ENCODE measurements at places on chromosomes 11 and 22.

DNA sequence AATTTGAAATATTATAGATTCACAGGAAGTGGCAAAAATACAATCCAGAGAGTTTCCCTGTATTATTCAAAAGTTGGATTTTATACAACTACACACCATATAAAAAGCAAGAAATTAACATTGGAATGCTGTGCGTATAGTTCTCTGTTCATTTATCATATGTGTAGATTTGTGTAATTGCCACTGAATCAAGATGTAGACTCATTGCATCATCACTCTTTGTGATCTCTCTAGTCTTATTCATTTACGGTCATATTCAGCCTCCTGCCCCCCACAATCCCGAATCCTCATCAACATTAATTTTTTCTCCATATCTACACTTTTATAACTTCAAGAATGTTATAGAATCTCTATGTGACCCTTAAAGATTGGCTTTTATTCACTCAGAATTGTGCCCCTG, 390.6 kb upstream of the B3GAT1 start:
- no peak for DNase-seq

- DNase-seq = no peak
Observed at GRCh38 chr22:39431821-39432251, 25.0 kb upstream of the MGAT3 start.

GRCh38 chr11:8709002-8709672, 26.5 kb downstream of the RPL27A start:
- DNase-seq = no peak

DNA sequence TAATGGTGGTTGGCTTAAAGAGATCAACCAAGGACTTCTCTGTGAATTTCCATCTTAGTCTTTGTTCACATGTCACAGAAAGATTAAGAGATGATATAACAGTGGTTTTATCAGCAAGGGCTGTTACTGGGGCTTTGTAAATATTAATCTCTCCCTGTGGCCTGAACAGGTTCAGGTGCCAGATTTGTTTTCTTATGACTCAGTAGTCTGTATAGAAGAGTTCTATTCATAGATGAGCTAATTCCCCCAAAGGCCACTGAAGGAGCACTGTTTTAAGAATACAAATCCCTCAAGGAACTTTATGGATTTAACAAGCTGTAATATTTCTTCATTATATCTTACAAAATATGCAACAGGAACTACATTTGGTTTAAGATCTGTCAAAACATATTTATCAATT, 50.4 kb downstream of the TCP11L1 start:
- DNase-seq = no peak

GRCh38 chr11:37336401-37336800, 738.4 kb upstream of the RAG2 start:
- no peak for DNase-seq

DNA sequence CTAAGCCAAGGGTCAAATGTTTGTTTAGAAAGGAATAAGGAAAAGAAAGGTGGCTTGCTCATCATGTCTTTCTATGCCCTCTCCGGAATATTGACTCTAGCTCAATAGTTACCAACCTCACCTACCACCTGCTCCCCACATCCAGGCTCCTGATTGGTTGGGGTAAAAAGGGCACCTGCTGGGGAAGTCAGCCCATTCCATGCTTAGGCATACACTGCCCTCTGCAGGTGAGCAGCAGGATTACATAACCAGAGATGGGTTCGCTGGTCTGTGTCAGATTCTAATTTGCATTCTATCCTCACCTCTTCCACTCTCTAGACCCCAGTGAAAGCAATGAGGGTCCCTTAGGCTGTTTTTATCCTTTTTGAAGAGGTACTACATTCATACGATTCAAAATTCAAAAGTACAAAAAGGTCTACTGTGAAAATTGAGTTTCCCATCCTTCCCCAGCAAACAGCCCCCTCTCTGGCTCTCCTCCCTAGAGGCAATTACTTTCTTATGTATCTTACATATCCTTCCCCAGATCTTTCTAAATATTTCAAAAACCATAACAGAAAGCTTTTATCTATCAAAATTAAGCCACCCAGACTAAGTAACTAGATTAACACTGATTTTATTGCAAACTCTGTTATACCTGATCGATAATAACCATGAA, 98.0 kb upstream of the ASPHD2 start:
- peak; percentile 10 for DNase-seq

GRCh38 chr11:66314561-66315497, 2.0 kb downstream of the CD248 start:
- no peak for DNase-seq

GRCh38 chr11:100192181-100192580, 494.9 kb upstream of the ARHGAP42 start:
- DNase-seq = no peak

DNA sequence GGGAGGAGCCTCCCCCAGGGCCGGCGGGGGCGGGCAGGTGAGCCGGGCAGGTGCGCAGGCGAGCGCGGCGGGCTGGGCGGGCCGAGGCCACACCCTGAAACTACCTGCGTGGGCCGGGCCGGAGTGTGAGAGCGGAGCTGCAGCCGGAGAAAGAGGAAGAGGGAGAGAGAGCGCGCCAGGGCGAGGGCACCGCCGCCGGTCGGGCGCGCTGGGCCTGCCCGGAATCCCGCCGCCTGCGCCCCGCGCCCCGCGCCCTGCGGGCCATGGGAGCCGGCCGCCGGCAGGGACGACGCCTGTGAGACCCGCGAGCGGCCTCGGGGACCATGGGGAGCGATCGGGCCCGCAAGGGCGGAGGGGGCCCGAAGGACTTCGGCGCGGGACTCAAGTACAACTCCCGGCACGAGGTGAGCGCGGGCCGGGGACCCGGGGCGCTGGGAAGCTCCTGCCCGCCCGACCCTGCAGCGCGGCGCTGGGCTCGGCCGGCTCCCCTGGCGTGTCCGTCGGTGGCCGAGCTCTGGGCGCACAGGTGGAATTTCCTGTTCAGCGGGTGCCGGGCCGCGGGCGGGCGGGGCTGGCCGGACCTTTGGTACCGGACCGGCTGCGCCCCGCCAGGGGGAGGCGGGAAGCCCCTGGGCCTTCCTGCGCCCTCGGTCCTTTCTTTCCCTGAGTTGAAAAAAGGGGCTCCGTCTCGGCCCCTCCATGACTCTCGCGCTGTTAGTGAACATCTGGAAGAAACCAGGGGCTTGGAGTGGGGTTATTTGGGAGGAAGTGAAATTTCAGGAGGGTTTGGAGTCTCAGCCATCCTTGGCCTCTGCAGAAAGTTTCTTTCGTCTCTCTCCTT, at the start of gene ST14:
Gene ST14, plus strand, starts transcription at position 126 of the 841 bp plus-strand sequence. Its CDS starts 198 bp downstream, at position 324.
- DNase-seq = no peak

- DNase-seq = no peak
Observed at GRCh38 chr11:116990061-116990473, 108.2 kb downstream of the SIK3 start.

GRCh38 chr11:130180491-130180890, 20.9 kb downstream of the ST14 start:
- DNase-seq = no peak

DNA sequence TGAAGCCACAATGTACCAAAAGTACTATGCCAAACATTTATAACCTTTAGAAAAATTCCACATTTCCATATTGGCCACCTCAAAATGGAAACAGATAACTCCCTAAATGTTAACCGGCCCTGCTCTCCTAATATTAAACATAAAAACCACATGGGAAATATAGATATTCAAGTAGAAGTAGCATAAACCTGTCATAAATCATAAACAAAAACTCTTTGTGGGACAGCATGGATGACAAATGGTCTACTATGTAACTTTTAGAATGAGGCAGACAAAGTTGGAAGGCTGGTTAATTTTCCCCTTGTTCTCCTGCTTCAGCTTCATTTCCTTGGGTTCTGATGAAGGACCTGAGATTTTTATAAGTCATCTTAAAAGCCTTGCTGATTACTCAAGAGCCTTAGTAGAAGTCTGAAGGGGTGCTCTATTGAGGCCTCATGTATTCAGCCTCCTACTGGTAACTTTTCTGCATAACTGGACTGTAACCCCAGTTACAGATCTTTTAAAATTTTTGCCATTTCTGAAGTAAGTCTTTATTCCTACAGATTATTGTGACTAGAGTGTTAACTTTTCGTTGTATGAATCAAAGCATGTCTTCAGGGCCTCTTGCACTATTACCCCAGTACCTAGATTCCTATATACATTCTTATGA, 116.4 kb downstream of the STIM1 start:
- DNase-seq = no peak

DNA sequence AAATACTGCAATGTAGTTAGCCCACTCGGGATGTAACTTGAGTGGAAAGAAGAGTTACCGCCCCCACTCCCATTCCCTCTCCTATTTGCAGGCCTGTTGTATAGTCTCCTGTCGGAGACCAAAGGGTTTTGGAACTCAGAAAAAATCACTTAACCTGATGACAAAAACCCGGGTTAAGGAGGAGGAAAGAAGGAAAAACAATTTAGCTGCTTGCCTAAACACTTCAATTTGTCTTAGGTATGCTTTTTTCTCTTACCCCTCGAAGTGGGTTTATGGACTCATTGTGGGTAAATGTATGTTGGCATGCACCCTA, 2.2 kb downstream of the YAP1 start:
- DNase-seq = no peak

DNA sequence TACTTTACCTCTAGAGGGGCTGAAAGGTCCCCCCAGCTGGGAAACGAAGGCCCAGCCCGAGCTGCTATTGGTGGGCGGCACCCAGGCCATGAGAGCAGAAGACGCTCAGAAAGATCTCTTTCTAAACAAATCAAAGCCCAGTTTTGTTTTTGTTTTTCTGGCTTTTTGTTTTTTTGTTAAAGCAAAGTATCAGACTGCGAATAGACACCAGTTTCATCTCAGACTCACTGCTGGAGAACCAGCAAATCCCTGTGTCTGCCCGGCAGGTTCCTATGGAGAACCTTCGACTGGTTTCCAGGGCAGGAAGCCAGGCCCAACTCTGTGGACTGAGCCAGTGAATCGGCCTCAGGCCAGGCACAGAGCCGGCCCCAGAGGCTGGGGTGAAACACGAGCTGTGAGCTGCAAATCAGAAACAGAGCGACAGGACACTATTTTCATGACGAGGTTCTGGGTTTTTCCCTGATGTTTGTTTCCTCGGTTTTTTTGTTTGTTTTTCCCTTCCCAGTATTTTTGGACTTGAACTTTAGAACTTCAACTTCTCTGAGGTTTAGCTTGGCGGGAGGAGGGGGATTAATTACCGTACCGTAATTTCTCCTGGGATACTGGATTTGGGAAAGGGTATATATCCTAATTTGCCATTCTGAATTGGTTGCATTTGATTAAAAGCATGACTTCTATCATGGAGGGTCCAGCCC, 16.0 kb upstream of the B4GALNT4 start:
- DNase-seq = no peak

DNA sequence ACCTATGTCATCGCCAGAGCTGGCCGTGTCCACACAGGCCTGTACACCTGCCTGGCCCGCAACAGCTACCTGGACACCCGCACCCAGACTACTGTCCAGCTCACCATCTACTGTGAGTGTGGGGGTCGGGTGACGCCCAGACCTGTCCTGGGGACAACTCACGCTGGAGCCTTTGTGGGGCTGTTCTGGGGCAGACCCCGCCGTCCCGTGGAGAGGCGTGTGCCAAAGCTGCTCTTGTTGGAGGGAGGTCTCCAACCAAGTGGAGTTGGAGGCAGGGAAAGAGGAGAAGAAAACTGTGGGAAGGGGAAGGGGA, 4.3 kb downstream of the VSIG10L2 start:
- no peak for DNase-seq

DNA sequence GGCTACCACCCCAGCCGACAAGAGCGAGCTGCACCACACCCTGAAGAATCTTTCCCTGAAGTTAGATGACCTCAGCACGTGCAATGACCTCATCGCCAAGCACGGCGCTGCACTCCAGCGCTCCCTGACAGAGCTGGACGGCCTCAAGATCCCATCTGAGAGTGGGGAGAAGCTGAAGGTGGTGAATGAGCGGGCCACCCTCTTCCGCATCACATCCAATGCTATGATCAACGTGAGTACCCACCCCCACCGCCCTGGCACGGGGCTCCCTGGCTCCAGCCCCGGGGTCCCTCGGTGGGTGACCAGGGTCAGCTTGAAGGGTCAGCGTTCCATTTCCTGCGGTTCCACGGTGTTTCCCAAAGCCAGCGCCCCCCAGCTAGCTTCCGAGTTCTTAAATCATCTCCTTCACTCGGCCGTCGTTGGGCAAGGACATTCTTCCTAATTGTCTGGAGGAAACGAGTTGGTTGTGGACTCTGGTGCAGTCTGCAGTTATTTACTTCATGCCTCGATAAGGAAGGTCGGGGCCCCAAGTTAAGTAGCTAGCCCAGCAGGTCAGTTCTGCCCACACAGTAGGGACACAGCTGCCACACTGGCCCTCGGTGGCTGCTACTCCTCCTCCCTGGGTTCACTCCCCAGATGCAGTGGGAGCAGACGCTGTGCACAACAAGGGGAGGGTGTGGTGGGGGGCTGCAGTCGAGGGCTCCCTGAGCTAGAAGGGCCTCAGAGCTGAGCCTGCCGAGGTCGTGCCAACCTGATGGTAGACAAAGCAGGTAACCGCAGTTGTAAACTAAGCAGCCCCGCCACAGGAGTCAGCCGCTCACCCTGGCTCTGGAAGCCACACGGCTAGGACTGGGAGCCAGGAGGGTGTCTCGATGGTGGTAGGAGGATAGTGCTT, 97.9 kb downstream of the MORC2 start:
- no peak for DNase-seq

DNA sequence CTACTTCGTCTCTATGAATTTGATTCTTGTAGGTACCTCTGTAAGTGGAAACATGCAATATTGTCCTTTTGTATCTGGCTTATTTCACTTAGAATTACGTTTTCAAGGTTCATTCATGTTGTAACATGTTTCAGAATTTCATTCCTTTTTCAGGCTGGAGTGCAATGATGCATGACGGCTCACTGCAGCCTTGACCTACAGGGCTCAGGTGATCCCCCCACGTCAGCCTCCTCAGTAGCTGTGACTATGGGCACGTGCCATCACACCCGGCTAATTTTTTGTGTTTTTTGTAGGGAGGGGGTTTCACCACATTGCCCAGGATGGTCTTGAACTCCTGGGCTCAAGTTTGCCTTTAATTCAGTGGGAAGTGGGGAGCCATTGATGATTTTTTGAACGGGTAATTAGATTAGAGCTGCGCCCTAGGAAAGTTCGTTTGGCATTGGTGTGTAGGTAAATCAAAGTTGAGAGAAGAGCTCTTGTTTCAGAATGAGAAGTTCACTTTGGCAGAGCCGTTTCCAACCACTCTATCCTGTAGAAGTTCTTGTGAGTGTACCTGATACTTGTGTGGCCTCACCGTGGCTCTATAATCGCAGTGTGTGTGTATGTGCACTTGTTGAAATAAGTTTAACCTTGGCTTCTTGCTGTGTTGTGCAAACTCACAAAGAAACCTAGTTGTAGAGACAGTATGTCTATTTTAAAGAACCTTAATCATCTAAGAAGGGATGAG, 115.9 kb downstream of the NAV2 start:
- no peak for DNase-seq

- no peak for DNase-seq
Observed at GRCh38 chr11:75810637-75811390, 4.2 kb upstream of the UVRAG start.

GRCh38 chr11:41316751-41317150, 142.7 kb downstream of the LRRC4C start:
- DNase-seq = no peak

DNA sequence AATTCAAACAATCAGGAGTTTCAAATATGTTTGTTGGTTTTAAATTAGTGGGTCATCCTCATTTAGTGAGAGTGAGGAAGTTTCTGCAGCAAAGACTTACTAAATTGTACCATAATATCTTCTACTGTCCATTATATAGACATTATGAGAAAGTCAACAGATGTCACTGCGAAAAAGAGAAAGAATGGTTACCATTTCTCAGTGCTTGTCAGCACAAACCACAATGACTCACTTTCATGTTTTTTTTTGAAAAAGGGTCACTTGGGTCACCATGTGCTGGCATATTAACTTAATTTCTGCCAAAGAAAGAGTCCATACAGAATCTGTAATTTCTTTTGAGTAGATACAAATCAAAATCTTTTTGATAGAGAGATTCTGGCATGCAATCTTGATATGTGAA, 924.6 kb upstream of the FAT3 start:
- no peak for DNase-seq

GRCh38 chr11:115894176-115894575, 390.0 kb upstream of the CADM1 start:
- DNase-seq = no peak
